ENCODE measurements at places on chromosomes 12 and 14.

DNA sequence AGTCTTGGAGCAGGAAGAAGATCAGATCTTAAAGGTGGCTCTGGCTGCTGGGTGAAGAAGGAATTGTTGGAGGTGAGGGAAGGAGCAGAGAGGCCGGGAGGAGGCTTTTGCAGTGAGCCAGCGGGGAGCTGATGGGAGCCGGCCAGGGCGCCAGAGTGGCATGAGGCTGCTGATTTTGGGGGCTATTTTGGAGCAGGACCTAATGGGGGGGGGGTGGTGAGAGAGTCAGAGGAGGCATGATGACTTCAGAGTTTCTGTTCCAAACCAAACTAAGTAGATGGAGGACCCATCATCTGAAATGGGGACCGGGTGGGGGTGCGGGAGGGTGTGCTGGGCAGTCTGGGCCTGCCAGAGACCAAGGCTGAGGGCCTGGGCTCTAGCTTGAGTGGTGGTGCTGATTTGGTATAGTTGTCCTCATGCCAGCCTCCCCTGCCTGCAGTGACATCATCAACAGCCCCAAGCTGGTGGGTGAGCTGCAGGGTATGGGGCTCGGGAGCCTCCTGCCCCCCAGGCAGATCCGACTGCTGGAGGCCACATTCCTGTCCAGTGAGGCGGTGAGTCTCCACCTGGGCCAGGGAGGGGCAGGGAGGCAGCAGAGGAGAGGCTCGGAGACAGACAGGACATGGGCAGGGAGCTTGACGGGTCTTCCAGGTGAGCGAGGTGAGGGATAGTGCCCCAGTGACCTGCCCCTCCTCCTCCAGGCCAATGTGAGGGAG, 6.2 kb downstream of the TNFAIP2 start:
- DNase-seq: no peak

DNA sequence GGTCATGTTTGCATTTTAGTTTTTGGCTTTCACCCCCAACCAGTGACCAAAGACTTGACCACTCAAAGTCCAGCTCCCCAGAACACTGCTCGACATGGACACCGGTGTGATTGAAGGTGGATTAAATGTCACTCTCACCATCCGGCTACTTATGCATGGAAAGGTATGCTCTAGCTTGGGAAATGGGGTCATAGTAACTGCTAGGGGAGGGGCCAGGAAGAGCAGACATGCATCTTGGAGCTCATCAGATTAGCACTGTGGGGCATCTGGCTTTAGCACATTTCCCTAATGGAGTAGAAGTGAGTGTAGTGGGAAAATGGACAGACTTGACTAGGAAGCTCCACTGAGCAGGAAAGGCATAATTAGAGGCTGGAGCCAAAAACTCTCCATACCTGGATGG, 2.8 kb downstream of the PCBP2 start:
- no peak for DNase-seq

- no peak for DNase-seq
Observed at GRCh38 chr14:106039400-106039799, 513.0 kb downstream of the TMEM121 start.

GRCh38 chr12:8420506-8420905, 35.3 kb upstream of the CLEC6A start:
- DNase-seq: no peak

GRCh38 chr12:65891987-65892481, 67.8 kb downstream of the HMGA2 start:
- DNase-seq: no peak

- DNase-seq: no peak
Observed at GRCh38 chr12:46915082-46915481, 89.3 kb upstream of the SLC38A4 start.

DNA sequence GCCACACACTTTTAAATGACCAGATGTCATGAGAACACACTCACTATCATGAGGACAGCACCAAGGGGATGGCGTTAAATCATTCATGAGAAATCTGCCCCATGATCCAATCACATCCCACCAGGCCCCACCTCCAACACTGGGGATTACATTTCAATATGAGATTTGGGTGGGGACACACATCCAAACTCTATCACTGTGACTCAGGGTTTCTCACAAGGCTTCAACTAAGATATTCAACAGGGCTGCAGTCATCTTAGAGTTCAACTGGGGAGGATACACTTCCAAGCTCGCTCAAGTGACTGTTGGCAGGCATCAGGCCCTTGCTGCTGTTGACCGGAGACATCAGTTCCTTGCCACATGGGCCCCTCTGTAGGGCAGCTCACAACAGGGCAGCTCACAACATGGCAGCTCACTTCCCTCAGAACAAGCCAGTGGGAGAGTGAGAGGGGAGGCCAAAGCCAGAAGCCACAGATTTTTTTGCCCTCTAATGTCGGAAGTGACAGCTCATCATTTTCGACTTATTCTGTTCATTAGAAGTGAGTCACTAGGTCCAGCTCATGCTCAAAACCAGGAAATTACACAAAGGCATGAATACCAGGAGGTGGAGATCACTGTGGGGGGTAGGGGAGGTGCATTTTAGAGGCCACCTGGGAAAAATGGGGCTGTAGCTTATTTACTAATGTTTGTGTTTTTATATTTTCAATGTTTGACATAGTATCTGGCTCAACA, 50.8 kb upstream of the PTHLH start:
- DNase-seq: no peak

GRCh38 chr14:36408388-36408787, 88.0 kb upstream of the MBIP start:
- no peak for DNase-seq

DNA sequence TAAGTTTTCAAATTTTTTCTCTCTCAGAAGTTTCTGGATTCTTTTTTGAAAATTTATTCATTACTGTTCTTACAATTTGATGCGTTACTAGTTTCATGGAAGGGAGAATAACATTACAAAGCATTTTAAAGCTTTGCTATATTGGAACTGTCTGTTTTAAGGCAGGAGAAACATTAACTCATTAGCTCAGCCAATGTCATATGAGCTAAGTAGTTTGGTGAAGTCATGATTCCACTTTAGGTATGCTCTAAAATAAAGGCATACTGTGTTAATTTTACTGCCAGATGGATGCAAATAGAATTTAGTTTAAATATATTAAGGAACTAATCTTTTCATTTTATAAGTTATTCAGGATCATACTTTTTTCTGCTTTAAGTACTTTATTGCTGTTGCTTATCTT, 46.0 kb downstream of the ARID2 start:
- no peak for DNase-seq

- DNase-seq: no peak
Observed at GRCh38 chr14:56794088-56794556, 16.2 kb downstream of the OTX2 start.

- no peak for DNase-seq
Observed at GRCh38 chr14:88790501-88791251, 2.1 kb downstream of the EML5 start.

DNA sequence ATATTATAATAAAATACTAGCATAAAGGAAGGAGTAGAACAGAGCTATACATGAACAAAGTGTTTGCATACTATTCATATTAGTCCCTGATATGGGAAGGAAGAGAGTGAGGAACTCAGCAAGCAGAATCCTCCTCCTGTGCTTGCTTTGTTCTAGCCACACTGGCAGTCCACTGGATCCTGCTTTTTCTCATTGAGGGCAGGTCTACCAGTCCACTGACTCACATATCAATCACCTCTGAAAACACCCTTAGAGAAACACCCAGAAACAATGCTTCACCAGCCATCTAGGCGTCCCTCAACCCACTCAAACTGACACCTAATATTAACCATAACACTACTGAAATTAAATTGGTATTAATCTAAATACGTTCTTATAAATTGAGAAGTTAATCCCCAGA, 1861.7 kb upstream of the SEL1L start:
- DNase-seq: no peak

DNA sequence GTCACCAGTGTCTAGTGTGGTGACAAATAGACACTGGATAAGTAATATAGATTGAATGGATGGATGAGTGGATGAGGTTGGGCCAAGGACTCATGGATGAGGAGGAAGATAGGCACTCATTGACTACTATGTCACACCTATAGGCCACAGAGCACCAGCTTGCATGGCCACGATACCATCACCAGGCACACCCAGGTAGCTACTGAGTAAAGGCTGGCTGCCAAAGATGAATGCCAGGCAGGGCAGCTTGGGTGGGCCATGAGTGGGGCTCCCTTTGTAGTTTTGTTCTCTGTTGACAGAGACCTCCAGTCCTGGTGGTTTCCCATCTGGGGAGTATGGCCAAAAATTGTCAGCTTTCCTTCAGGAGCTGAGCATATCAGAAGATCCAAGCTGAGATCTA, 11.2 kb upstream of the KRT83 start:
- DNase-seq: no peak

GRCh38 chr14:70716958-70717357, 75.2 kb downstream of the TTC9 start:
- no peak for DNase-seq

DNA sequence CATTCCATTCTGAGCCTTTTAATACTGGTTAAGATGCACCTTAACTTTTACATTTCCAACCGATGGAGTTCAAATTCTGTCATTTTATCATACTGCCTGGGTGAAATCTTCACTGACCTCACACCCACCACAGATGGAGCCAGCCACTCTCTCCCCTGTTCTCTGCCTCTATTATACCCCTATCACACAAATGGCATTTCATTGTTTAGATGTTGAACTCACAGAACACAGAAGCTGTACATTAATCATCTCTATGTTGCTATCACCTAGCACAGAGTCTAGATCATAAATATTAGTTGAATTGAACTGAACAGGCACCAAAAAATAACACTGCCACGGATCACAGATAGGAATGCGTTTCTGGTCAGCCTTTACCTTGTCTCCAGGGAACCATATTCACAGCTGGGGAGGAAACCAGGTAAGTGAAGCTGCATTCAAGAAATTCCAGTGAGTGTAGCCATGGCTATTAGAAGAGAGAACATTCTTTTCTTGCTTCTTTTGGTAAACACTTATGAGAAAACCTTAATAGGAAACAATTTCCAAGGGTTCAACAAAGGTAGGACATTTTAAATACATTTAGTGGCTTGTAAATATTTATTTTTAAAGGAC, 194.9 kb upstream of the RMST start:
- DNase-seq: peak; percentile 33

DNA sequence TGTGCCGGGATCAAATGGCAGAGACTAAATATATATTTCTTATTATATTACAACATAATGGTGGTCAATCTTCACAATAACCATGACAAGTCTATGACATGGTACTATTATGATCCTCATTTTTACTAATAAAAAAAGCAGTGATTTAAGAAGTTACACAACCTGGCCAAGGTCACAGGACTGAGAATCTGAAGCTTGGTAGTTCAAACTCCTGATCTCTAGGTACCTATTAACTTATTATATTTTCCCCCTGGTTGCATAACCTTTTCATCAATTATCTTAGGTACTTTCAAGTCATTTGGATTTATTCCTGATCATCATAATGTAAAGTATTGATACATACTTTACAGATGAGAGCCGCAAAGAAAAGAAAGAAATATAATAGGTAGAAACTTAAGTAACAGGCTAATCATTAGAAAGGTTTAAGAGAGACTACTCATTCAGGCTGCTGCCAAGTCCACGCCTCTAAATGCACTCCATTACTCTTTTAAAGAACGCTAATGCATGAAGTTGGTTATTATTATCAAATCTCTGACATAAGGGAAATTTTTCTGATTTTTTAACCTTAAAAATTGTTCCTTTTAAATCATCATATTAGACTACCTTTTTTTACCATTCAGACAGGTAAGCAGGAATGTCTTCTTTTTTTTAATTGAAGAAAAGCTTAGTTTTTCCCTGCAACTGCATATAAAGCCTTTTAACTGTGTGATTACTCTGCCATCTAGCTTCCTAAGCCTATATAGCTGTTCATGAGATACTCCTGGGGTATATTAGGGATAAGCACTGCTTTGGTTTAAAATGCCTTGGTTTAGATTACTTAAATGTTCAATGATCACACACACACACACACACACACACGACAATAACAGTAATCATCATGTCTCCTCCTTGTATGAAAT, 35.6 kb downstream of the RPS29 start:
- no peak for DNase-seq

- no peak for DNase-seq
Observed at GRCh38 chr12:25788707-25789442, 169.6 kb upstream of the RASSF8 start.

DNA sequence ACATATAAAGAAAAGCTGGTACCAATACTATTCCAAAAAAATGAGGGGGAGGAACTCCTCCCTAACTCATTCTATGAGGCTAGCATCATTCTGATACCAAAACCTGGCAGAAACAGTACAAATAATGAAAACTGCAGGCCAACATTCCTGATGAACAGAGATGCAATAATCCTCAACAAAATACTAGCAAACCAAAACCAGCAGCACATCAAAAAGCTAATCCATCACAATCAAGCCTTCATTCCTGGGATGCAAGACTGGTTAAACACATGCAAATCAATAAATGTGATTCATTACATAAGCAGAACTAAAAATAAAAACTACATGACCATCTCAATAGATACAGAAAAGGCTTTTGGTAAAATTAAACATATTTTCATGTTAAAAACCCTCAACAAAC, 281.3 kb downstream of the KCNH5 start:
- DNase-seq: no peak

DNA sequence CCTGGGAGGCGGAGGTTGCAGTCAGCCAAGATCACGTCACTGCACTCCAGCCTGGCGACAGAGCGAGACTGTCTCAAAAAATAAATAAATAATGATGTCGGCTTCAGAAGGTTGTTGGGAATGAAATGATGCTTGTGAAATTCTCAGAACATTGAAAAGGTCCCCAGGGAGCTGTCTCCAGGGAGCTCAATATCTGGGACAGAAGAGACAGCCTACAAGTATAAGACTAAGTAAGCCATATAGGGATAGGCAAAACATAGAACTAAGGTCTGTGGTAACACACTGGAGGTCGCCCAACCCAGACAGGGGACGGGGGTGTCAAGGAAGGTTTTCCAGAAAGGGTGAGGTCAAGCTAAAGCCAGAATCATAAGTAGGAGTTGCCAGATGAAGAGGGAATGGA, 29.5 kb upstream of the HSPB8 start:
- DNase-seq: no peak

Measured in iPS DF 19.7 (cell line).